Activated CD8-positive, alpha-beta memory T cell treated with anti-CD3 and anti-CD28 coated beads, Interleukin-2, amount 50 U/mL, for 4 hours (primary cell): ENCODE measurements at places on chromosomes 5 and 9.

DNA sequence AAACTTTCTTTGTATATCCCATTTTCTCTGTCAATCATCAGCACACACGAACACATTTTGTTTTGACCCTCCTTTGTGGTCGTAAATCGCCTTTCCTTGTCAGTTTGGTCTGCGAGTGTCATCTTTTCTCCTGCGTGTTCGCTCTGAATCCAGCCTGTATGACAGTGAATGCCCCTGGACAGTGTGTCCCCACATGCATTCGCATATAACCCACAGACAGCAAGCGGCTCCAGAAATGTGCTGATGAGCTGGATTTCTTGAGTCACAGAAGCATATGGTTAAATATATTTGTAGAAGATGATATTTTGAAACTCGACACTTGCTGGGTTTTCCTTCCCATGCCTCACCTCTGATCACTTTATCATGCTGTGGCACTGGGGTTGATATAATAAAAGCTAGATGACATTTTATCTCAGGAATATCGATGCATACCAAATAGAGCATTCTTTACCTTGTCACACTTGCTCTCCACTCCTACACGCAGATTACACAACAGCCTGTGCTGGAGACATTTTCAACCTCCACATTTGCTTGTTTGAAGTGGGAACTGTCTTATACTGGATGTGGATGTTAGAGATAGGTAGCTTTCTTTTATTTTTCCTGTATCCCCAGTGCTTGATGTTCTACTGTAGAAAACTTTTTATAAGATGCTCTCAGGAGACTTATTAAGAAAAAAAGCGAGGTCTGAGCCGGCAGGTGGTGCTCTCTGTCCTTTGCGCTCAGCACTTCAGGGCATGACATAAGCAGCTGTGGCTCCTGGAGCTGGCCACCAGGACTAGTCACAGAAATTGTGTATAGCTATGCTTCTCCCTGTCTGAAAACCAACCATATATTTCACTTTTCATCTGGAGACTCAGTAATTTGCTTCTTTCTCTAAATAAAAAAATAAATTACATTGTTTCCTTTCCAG is 215.1 kb downstream of the SH3GL2 start:
- DNase-seq = no peak

- DNase-seq = no peak
Observed at GRCh38 chr5:78760366-78760765, 111.8 kb upstream of the LHFPL2 start.

DNA sequence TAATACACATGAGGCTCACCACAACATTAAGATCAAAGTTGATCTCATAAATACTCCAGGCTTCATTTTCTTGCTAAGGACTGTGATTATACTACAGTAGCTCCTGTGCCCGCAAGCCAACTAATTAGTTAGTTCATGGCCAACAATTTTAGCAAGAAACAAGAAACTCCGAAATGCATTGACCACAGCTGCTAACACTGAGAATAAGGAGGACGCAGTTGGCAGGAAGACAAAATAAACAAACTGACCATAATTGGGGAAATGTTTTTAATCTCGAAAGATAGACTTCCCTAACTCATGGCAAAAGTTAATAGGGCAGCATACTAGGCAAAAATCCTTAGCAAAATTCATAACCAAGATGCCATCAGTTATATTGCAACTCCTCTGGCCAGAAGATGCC is 115.5 kb upstream of the SPEF2 start:
- DNase-seq = no peak

DNA sequence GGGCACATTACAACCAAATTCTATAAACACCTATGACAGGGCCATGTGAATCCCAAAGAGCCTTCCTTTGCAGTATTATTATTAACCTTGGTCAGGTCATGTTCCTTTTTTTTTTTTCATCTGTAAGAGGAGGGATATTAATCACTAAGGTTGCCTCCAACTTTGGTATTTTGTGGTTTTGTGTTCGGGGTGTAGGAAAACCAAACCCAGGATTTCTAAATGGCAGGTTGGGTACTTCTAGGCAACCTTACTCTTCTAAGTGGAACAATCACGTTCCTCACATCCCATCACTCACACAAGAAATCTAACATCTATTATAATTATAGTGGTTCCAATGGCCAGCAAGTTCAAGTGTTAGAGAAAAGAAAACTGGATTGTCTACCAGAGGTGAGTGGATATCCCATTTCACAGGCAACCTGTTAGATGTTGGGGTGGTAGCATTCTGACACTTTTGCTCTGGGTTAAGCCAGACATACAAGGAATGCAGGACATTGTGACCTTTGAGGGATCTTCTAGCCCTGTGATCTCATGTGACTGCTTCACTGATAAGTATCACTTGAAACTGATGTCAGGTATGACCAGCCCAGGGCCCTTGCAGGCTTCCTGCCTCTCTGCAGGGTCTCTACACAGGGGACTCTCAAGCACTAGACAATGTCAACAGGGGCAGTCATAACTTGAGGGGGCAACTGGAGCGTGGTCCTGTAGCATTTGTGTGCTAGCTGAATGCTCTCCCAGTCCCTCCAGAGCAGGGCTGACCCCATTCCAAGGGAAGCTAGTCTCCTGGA is 126.2 kb upstream of the VLDLR start:
- no peak for DNase-seq

DNA sequence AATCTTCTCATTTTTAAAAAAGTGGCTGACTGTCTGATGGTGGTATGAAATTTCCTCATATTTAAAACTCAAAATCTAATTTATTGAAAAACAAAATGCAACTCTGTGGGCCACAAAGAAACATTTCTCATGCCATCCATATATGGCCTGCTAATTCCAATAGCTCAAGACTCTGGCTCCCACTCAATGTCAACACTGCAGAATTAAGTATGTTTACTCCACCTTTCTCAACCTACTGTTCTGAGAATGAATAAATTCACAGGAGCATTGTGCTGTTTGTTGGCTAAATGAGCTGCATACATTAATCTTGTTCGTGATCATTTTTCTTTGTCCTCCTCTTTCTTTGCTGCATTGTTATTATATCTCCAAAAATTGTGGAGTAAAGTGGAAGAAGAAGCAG is 79.5 kb upstream of the GABRG2 start:
- no peak for DNase-seq

- no peak for DNase-seq
Observed at GRCh38 chr5:125034331-125034730, 287.9 kb upstream of the ZNF608 start.

GRCh38 chr5:17105744-17106418 is 111.5 kb upstream of the BASP1 start:
- no peak for DNase-seq

GRCh38 chr5:98638701-98639100 is 134.8 kb upstream of the RGMB start:
- DNase-seq = no peak

DNA sequence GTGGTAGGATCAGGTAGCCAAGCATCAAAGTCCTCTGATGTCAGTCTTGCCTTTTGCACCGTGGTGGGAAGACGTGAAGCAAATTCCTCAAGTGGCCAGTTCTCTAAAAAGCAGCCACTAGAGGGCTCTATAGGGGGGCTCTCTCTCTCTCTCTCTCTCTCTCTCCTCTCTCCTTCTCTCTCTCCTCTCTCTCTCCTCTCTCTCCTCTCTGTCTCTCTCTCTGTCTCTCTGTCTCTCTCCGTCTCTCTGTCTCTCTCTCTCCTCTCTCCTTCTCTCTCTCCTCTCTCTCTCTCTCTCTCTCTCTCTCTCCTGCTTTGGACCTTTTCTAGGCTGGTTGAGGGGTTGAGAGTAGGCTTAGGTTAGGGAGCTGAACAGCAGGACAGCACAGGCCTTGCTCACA is 13.9 kb upstream of the OSMR start:
- DNase-seq = no peak

DNA sequence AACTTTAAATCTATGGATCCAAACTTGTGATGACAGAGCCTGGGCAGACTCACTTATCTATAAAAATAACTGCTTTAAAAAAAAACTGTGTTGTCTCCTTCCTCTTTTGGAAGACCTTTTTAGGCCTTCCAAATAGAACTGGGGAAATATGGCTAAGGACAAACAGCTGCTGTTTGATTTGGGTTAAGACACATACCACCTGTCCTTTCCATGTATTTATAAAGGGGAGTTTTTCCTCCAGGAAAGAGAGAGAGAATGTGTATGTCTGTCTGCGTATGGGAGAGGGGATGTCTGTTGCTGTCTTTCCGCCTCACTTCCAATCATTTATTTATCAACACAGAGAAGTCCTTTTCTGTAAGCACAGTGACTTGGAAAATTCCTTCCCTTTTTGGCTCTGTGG is 2.8 kb downstream of the ARHGEF37 start:
- DNase-seq = no peak

- DNase-seq = no peak
Observed at GRCh38 chr9:36433386-36433785, 33.3 kb upstream of the RNF38 start.

DNA sequence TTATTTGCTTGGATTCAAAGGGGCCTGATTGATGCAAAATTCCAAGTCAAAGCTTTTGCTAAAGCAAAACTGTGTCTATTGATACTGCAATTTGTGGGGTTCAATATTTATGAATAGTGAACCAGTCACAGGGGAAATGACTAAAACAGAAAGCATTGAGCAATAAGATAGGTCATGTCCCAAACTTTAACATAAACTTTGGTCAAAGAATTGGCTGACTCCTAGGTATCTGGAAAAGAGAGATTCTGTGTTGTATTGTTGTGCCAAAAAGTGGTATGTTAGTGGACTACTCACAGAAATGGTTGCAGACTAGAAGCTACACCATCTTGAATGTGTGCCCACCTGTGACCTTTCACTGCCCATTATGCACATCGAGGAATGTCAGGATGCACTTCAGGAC is 585.5 kb upstream of the RGMB start:
- no peak for DNase-seq

DNA sequence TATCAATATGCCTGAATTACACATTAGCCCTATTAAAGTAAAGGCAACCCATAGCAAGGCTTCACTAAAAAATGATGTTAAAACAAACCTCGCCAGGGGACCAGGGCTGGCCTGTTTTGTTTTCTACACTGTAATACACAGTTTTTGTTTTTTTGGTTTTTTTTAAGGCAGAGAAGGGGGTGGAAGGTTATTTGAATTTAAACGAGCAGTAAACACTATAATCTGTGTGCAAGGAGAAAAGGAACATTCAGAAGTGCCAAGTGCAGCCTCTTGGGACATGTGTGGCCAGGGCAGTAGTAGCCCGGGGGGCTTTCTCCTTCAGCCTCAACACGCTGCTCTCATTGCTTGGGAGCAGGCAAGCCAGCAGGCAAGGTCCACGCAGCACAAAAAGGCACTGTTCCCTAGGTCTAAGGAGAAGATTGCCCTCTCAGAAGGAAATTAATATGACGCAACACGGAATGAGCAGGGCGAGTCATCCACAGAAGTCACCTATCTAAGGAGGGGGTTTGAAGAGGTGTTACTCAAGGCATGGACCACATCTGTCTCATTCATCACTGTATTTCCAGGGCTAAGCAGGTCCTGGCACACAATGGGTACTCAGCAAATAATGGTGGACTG is 16.2 kb downstream of the SIL1 start:
- no peak for DNase-seq

DNA sequence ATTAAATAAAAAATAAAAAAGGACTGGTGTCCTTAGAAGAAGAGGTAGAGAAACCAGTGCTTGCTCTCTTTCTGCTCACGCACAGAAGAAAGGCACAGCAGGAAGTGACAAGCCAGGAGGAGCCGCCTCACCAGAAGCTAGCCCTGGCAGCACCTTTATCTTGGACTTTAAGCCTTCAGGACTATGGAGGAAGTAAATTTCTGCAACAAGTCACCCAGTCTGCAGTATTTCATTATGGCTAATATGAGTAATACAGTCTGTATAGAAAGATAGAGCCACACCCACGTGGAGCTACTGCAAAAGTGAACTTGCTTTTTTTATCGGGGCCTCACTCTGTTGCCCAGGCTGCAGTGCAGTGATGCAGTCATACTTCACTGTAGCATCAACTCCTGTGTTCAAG is 68.4 kb downstream of the PDZD2 start:
- DNase-seq = no peak

DNA sequence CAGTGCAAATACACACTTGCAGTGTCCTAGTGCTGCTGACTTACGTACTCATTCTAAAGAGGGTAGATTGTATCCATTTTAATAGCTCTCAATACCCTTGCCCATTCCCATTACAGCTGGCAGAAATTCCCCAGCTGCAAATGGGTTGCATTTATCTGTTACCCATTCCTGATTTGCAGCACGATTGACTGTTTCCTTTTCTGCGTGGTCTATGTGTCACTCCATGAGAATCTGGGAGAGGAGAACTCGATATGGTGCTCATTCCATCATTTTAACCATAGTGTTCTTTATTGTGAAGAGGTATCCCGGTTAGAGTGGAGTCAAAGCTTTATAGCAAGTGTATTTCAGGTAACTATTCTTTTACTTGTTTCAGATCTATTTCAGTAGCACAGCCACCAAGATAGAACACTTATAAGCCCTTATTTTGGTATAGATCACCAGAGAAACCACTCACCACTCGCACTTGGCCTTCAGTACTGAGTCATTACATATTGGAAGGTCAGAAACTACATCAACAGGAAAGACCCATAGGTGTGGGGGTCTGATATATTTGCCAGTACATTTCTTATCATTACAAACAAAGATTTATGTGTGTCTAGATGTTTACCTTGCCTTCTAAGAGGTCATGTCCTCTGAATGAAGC is 139.5 kb downstream of the MUSK start:
- no peak for DNase-seq

GRCh38 chr9:114856942-114857315 is 51.1 kb upstream of the TNFSF15 start:
- no peak for DNase-seq

DNA sequence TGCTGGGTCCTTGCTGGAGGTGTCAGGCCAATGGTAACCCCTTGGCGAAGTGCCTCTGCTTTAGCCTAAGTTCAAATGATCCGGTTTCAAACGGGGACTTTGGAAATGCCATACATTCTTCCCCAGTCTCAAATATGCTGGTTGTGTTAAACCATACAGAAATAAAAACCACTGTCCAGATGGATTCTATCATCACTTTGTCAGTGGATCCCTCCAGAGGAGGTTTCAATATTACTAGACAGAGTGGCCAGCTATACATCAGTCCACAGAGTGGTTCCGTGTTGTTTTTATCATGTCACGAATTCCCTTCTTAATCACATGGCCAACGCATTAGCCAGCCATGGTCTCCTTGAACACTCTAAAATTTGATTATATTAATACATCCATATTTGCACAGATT is 7.3 kb upstream of the RANBP17 start:
- DNase-seq = no peak

- no peak for DNase-seq
Observed at GRCh38 chr5:165996201-165996875, 2295.1 kb upstream of the WWC1 start.
